ENCODE measurements at places on chromosomes 11 and 22. TPM values are rescaled to one million over a fixed set of nuclear protein-coding genes. Genes with fewer than 3 reads are reported as not detected.

Gene TMEM126A
- total RNA-seq: 45.3 TPM

Gene FGF4
- total RNA-seq: not detected

GRCh38 chr11:111331711-111332479 lies 33.5 kb downstream of the POU2AF3 start:
- H3K4me3 ChIP-seq: no peak overlapping the region
- H3K4me1 ChIP-seq: no peaks in the 10 kb centered on the region
- DNase-seq: no peak
- no peak overlapping the region for H3K27ac ChIP-seq
- no peaks in the 10 kb centered on the region for H3K36me3 ChIP-seq

DNA sequence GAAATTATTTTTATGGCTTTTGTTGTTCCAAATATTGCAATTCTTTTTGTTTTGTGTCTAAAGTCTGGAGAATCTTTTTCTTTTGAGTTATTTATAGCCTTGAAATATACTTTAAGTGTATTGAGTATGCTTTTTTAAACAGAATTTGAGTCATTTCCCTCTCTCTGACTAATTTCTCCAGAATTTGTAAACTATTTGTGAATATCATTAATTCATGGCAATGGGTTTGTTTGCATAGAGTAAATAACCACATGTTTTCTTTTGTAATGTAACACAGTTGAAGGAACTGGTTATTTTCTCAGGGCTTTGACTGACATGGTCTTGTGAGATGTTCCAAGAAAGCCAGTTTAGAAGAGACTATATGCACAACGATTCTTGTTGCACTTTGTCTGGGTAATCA lies 30.9 kb upstream of the MPEG1 start:
- no peak overlapping the region for H3K4me3 ChIP-seq
- H3K4me1 ChIP-seq: peaks cover 16% of the 10 kb centered on the region
- no peaks in the 10 kb centered on the region for H3K27me3 ChIP-seq
- DNase-seq: no peak
- no peaks in the 10 kb centered on the region for H3K36me3 ChIP-seq

- peak overlapping the region; percentile 67 for H3K27ac ChIP-seq
- no peaks in the 10 kb centered on the region for H3K27me3 ChIP-seq
Observed at GRCh38 chr11:18329196-18329870, 7.0 kb downstream of the GTF2H1 start.

GRCh38 chr11:7353100-7353499 lies 101.4 kb downstream of the SYT9 start:
- no peak overlapping the region for H3K27ac ChIP-seq
- peaks cover 1% of the 10 kb centered on the region for H3K27me3 ChIP-seq
- no peaks in the 10 kb centered on the region for H3K36me3 ChIP-seq
- peak; percentile 25 for DNase-seq
- no peak overlapping the region for H3K4me3 ChIP-seq

DNA sequence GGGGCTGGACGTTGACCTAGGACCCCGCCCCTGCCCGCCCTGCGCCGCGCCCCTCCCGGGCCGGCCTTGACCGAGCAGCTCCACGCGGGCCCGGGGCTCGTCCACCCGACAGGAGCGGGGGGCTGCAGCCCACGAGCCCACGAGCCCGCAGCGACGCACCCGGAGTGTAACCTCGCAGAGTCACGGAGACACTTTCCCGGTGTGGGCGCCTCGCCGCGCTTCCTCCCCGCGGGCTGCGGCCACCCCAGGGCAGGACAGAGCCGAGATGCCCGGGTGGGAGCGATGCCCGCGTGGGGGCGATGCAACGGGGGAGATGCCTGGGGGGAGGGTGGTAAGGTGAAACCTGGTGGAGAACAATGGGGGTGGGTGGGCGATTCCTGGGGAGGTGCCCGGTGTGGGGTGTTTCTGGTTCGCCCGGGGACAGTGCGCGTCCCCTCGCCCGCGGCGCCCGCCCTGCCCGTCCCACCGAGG lies 4.9 kb upstream of the ZBED4 start:
- peak overlapping the region; percentile 26 for H3K4me3 ChIP-seq
- peaks cover 11% of the 10 kb centered on the region for H3K4me1 ChIP-seq
- no peaks in the 10 kb centered on the region for H3K36me3 ChIP-seq
- H3K27ac ChIP-seq: no peak overlapping the region
- peak; percentile 19 for DNase-seq
- H3K27me3 ChIP-seq: peaks cover 6% of the 10 kb centered on the region

DNA sequence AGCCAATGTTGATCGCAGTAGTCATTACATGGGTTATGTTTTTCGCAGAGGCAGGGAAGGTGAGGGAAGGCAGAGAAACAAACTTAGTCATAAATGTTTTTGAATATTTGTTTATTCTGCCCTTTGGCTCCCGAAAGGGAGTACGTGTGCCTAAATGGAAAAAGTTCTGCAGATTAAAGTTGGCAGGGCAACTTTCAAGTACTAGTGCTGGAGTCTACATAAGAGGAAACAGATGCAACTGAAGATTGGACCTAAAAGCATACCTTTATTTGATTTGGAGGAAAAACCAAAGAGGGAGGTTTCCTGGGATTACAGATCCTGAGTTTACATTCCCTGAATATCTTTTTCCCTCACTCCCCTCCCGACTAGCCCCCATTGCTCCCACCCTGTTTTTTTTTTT lies 5.7 kb downstream of the HSD17B12 start:
- DNase-seq: no peak
- H3K27me3 ChIP-seq: no peaks in the 10 kb centered on the region
- H3K4me1 ChIP-seq: peaks cover 31% of the 10 kb centered on the region
- H3K27ac ChIP-seq: no peak overlapping the region

- no peaks in the 10 kb centered on the region for H3K36me3 ChIP-seq
- DNase-seq: no peak
- H3K4me1 ChIP-seq: no peaks in the 10 kb centered on the region
- no peaks in the 10 kb centered on the region for H3K27me3 ChIP-seq
- no peak overlapping the region for H3K27ac ChIP-seq
Observed at GRCh38 chr11:100419518-100419917, 267.6 kb upstream of the ARHGAP42 start.
